ENCODE measurements at places on chromosomes 12 and 14. TPM values are rescaled to one million over a fixed set of nuclear protein-coding genes. Genes with fewer than 3 reads are reported as not detected.

DPF3 gene
- total RNA-seq = 10.4 TPM

CPNE6 gene
- total RNA-seq = not detected

PRKD1 gene
- 11.3 TPM for total RNA-seq

ESR2 gene
- total RNA-seq = not detected

RERG gene
- 0.64 TPM for total RNA-seq

AKAP3 gene
- 1.3 TPM for total RNA-seq

TRAF3 gene
- 16.1 TPM for total RNA-seq

SLC5A8 gene
- not detected for total RNA-seq

IGF1 gene
- under 0.01 TPM for total RNA-seq

IL22 gene
- total RNA-seq = not detected

IGFBP6 gene
- total RNA-seq = 396 TPM

SRGAP1 gene
- 14.5 TPM for total RNA-seq

A2M gene
- total RNA-seq = 20.9 TPM

ERP27 gene
- total RNA-seq = not detected

CAND1 gene
- 132 TPM for total RNA-seq

EIF2S3B gene
- total RNA-seq = 9.5 TPM

NTS gene
- under 0.01 TPM for total RNA-seq

USP44 gene
- total RNA-seq = 5.2 TPM

TPPP2 gene
- total RNA-seq = not detected

KCNJ8 gene
- total RNA-seq = 19.4 TPM

AICDA gene
- not detected for total RNA-seq

CCDC197 gene
- total RNA-seq = not detected

NGB gene
- total RNA-seq = not detected

ISCU gene
- 105 TPM for total RNA-seq

Measured in fibroblast of villous mesenchyme (primary cell).